ENCODE measurements at places on chromosomes 7 and 10.

GRCh38 chr10:76086170-76086760 lies 654.8 kb downstream of the LRMDA start:
- peak; percentile 63 for DNase-seq

GRCh38 chr7:137313201-137313600 lies 30.3 kb downstream of the PTN start:
- DNase-seq, result no peak

DNA sequence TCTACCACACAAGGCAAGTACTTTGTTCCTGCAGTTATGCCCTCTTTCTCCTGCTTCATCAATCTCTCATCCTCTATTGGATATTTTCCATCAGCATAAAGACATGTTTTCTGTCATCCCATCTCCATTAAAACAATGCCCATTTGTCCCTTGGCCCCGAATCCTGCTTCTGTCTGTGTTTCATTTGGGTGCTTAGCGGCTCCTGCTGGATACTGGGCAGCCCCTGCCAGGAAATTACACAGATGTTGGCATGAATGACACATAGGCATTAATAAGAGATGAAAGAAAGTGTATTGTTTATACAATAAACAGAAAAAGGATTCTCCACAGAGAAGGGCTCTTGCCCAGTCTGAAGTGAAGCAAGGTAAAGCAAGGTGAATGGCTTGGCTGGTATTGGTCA lies 765.3 kb downstream of the REEP3 start:
- no peak for DNase-seq

DNA sequence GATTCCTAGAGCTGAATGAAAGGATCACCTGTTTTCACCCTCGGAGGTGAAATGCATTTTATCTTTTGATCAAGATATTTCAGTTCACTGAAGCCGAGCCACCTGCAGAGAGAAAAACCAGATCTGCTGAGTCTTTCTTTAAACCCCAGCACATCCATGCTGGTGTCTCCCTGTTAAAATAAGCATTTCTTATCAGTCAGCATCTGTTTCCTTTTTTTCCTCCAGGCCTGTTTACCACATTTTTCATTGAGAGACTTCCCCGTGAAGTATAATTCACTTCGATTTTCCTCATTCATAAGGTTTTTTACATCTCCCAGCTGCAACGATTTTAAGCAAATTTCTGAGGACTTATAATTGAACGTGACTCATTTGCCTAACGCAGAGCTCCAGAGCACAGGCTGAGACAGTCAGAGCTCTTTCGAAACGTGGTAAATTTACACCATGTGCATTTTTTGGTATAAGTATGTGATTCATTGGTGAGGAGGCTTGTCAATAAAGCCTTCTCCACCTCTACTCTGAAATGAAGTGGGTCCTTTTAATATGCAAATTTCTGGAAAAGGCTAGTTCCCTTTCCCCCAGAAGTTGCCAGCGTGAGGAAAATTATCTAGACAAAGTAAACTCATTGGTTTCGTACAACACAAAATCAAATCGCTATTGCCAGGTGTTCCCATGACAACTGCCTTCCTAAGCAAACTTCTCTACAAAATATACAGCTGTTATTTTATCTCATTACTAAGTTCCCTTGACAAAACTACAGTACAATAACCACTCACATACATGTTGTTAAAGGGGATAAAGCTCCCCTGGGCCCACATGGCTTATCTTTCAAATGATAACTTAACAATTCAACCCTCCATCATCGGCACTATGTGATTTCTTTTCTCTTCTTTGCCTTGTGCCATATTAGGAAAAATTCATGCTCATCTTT lies 374.8 kb upstream of the AKR1E2 start:
- DNase-seq, result peak; percentile 85

DNA sequence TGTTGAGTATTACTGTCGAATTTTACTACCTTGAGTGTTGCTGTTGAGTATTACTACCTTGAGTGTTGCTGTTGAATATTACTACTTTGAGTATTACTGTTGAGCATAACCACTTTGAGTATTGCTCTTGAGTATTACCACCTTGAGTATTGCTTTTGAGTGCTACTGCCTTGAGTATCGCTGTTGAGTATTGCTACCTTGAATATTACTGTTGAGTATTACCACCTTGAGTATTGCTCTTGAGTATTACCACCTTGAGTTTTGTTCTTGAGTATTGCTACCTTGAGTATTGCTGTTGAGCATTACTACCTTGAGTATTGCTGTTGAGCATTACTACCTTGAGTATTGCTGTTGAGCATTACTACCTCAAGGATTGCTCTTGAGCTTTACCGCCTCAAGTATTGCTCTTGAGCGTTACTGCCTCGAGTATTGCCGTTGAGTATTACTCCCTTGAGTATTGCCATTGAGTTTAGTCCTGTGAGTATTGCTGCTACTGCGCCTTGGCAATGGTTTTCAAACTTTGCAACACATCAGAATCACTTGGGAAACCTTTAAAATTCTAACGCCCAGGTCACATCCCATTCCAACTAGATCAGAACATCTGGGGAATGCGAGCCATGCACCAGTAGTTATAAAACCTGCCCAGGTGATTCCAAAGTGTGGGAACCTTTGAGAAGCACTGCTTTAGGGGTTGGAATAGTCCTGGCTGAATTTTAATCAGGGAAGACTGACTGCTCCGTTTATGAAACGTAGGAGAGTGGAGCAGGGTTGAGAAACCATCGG lies 61.7 kb downstream of the TCF7L2 start:
- DNase-seq, result no peak

DNA sequence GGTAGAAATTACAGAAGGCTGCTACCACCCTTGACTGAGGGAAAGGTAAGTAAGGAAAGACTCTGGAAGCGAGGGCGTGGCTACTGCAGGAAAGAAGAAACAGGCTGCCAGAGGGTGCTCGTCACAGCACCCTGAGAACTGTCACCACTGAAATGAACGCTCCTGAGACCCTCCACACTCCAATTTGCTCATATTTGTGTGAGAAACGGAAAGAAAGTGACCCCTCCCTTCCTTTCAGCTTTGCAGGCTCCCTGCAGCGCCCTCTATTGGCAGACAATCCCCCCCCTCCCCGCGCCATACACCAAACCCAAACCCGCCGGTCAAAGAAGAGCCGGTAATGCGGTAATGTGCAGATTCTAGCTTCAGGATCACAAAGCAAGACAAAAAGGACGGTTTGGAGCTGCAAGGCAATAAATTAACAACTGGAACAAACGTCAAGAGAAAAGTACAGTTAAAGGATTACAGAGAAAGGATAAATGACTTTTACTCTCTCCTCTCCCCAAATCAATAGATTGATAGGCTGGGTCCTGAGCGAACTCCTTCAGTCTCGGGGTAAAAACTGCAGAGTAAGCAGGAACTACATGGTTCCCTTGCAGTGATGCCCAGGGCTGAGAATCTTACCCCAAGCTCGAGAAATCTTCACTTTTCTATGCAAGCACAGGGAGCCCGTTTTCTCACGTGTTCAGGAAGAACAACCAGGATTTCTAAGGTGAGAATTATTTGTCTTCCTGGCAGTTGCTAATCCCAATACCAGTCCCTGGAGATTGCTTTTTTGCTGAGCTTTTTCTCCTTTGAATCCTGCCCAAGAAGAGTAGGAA lies 47.6 kb downstream of the STEAP1B start:
- peak; percentile 21 for DNase-seq

DNA sequence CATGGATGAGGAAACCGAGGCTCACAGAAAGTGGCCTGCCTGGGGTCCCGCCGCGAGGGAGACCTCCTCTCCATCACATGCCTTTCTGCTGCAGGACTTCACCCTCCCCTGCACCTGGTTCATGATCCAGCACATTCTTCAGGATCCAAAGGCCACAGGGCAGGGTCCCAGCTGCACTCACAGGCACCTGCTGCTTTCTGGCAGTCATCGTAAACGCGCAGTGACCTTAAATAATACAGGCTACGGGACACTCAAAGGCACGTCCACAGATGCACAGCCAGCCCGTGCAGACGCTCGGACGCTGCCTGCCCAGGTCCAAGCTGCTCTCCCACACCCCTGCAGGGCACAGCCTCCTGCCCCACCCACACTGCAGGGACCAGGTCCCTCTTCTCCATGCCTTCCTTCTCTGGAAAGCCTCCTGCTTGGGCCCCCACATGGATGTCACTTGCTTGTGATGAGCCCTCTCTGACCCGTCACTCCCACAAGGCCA lies 49.9 kb downstream of the CALML3 start:
- DNase-seq, result no peak

DNA sequence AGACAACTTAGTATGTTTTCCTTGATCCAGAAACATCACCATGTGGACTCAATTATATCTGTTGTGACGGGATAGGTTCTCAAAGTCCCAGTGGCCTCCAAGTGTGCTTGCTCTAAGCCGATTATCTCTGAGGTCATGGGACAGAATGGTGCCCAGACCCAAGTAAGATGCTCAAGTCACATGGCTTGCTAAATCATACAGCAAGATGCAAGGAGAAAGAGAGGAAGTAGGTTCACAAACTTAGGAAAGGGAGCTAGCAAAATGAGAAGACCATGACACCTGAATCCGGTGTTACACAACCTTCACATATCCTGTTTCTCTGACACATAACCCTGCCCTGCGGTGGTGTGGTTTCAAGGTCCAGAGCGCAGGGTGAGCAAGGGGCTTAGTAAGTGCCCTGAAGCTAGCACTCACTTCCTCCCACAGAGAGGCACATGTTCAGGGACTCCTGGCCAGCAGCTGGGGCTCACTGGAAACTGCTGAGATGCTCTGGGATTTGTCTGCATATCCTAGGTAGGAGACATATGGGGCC lies 590.9 kb upstream of the ANKRD30A start:
- peak; percentile 82 for DNase-seq

DNA sequence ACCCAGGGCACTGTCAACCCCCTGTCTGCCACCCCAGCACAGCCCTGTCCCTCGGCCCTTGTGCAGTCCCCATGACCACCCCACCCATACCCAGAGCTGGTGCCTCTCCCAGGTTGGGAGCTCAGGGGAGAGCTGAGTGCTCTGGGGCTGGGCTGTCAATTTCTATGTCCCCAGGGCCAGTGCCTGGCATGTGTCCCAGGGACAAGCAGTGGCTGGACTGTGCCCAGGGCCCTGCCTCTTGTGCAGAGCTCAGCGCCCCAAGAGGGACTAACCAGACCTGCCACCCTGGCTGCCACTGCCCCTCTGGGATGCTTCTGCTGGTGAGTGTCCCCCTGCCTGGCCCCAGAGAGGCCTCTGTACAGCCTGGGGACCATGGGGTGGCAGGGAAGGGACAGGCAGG lies 29.0 kb upstream of the ZNF862 start:
- DNase-seq, result no peak

DNA sequence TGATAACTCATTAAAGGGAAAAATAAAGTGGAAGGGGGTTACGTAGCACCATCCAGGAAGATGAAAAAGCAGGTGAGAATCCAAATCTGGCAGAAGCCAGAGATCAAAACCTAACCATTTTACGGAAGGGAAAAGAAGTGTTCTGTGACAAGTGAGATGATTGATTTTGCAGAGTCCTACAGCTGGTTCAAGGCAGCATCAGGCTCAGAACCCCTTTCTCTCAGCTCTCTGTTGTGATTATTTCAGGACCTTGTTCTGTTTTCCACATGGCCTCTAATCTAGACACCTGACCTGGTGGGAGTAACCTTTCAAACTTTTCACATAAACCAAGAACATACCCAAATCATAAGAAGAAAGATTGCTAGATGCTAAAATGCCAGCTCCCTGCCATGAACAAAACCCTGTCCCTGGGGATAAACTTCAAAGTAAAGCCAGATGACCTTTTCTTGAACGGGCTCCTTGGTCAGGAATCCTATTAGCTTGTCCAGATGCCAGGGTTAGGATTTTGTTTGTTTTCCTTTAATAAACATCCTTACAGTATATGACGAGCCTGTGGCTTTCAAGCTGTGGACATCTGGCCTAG lies 5.9 kb downstream of the DUSP5 start:
- DNase-seq, result no peak

- DNase-seq, result no peak
Measured at GRCh38 chr7:141203586-141203985, 129.7 kb downstream of the TMEM178B start.

GRCh38 chr10:126061526-126061925 lies 165.2 kb downstream of the FANK1 start:
- no peak for DNase-seq

- DNase-seq, result no peak
Measured at GRCh38 chr7:105705427-105705826, 124.1 kb upstream of the EFCAB10 start.

- no peak for DNase-seq
Measured at GRCh38 chr10:122454603-122455080, at the start of gene ARMS2. Gene ARMS2, plus strand, starts transcription at chr10:122454653. Its CDS starts 75 bp downstream, at chr10:122454728.

GRCh38 chr10:61592581-61592980 lies 70.1 kb upstream of the CABCOCO1 start:
- DNase-seq, result peak; percentile 10

- peak; percentile 92 for DNase-seq
Measured at GRCh38 chr10:32982911-32983909, 25.2 kb upstream of the ITGB1 start.

DNA sequence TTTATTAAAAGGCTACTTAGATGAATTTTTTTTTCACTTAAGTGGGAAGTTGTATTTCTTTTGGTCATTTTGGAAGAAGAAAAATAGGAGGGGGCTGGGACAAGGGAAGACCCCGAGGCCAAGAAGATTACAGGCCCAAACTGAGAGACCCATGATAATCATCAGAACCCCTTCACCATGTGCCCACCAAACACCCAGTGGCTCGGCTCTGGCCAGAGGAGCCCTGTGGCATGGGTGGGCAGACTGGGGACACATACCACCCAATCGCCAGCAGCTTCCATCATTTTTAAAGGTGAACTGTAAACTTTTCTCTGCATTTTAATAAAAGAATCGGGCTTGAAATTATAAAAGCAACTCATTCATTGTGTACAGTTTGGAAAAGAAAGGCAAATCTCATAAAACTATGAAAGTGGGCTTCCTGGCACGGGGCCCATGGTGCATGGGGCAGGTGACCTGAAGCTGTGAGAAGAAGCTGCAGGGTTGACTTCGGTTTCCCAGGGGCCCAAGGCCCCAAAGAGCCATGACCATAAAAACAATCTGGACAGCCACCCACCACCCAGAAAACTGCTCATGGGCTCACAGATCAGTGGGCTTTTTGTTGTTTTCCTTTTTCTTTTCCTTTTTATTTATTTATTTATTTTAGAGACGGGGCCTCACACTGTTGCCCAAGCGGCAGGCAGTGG lies 29.4 kb upstream of the RET start:
- no peak for DNase-seq

GRCh38 chr7:23276947-23277346 lies 22.2 kb upstream of the MALSU1 start:
- DNase-seq, result no peak

- no peak for DNase-seq
Measured at GRCh38 chr7:39985398-39985918, 35.4 kb downstream of the CDK13 start.

DNA sequence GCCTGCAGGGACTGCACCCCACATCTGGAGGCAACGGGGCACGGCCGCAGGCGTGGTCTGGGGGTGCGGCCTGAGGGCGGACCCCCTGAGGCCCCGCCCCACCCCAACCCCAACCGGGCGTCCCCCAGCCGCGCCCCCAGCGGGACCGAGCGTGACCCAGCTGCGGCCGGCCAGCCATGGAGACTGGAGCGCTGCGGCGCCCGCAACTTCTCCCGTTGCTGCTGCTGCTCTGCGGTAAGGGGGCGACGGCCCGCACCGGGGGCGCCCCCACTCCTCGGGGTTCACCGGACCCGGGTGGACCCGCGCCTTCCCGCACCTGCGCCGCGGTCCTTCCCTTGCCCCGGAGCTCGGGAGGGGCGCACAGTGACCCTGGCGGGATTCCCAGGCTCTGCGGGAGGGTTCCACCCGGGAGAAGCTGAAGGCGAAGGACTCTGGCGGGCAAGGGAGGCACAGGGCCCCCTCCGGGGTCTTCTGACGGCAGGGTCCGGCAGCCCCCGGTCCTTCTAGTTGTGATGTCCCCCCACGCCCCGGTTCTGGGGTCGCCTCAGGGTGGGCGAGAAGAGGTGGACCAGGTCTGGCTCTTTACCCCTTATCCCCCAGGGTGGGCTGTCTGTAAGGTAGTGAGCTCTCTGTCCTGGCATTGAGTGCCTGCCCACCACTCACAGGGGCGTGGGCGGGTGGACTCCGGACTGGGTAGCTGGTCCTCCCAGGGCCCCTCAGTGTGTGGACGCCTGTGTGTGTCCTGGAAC lies at the start of gene RAMP3:
Gene RAMP3, plus strand, starts transcription at position 139 of the 749 bp plus-strand sequence. Its CDS starts 38 bp downstream, at position 177.
- DNase-seq, result no peak
